Nasal cavity respiratory epithelium epithelial cell of viscerocranial mucosa (primary cell): ENCODE measurements at places on chromosomes 2 and 18. TPM values are rescaled to one million over a fixed set of nuclear protein-coding genes. Genes with fewer than 3 reads are reported as not detected.

The RASGRP3 gene
- total RNA-seq = under 0.01 and 0.50 TPM in 2 replicates

The OTX1 gene
- total RNA-seq = 2.7 and 8.1 TPM in 2 replicates

The KCTD1 gene
- 14.4 and 56.5 TPM in 2 replicates for total RNA-seq

The LONRF2 gene
- total RNA-seq = under 0.01 TPM in 1 of 2 replicates, not detected in the other

The RFTN2 gene
- 0.14 TPM in 1 of 2 replicates, not detected in the other for total RNA-seq

The FTCDNL1 gene
- 2.3 and 2.7 TPM in 2 replicates for total RNA-seq

The KIF5C gene
- total RNA-seq = under 0.01 TPM in 2 replicates

The SERPINB11 gene
- under 0.01 and 0.93 TPM in 2 replicates for total RNA-seq
